Uterine smooth muscle cell (primary cell): ENCODE measurements at places on chromosomes 4 and X. TPM values are rescaled to one million over a fixed set of nuclear protein-coding genes. Genes with fewer than 3 reads are reported as not detected.

The FAT4 gene
- total RNA-seq, result 6.6 and 9.9 TPM in 2 replicates

The PCDH7 gene
- total RNA-seq, result 43.7 and 81.9 TPM in 2 replicates

The ETDB gene
- total RNA-seq, result not detected in 2 replicates

The ABLIM2 gene
- 0.25 TPM in 1 of 2 replicates, not detected in the other for total RNA-seq

The NAA11 gene
- not detected in 2 replicates for total RNA-seq

The ERCC6L gene
- 2.6 and 12.4 TPM in 2 replicates for total RNA-seq

The TAB3 gene
- total RNA-seq, result 9.3 and 10.1 TPM in 2 replicates

The C4orf36 gene
- total RNA-seq, result 0.77 and 2.1 TPM in 2 replicates

The FHDC1 gene
- total RNA-seq, result 0.11 and 0.25 TPM in 2 replicates
